ENCODE measurements at places on chromosomes 16 and 17. TPM values are rescaled to one million over a fixed set of nuclear protein-coding genes. Genes with fewer than 3 reads are reported as not detected.

GRCh38 chr16:47916266-47916665, 239.5 kb downstream of the ABCC12 start:
- no peak for DNase-seq

DNA sequence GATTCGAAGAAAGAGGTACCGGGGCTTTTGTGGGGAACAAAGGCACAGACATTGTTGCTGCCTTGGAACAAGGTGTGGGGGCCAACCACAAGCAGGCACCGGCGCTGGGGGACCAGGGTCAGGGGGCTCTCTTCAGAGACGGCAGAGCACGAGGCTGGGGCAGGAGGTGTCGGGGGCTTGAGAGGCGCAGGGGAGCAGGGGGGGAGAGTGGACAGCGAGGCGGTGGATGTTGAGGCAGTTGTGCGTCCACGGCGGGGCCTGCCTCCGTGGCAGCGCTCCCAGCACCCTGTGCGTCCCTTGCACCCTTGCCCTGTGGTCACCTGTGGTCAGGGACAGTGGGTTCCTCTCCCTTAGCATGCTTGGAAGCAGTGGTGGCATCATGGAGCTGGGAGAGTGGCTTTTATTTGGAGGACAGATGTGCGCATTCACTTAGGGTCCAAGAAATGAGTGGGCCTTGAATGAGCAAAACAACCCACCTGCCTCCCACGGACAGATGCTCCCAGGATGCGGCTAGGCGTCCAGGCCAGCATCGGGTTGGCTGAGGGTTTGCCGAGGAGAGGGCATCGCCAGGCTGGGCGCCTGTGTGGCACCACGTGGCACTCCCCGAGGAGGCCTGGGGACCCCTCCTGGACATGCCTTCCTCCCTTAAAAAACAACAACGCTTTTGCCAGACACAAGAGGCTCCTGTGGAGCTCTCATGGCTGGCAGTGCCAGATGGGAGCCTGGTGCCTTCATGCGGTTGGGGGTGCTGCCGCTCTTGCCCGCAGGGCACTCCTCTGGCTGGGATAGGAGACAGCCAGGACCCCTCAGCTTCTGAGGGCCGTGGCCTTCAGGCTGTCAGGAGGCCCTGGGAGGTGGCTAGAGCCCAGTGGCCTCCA, 113.0 kb downstream of the BANP start:
- no peak for DNase-seq

DNA sequence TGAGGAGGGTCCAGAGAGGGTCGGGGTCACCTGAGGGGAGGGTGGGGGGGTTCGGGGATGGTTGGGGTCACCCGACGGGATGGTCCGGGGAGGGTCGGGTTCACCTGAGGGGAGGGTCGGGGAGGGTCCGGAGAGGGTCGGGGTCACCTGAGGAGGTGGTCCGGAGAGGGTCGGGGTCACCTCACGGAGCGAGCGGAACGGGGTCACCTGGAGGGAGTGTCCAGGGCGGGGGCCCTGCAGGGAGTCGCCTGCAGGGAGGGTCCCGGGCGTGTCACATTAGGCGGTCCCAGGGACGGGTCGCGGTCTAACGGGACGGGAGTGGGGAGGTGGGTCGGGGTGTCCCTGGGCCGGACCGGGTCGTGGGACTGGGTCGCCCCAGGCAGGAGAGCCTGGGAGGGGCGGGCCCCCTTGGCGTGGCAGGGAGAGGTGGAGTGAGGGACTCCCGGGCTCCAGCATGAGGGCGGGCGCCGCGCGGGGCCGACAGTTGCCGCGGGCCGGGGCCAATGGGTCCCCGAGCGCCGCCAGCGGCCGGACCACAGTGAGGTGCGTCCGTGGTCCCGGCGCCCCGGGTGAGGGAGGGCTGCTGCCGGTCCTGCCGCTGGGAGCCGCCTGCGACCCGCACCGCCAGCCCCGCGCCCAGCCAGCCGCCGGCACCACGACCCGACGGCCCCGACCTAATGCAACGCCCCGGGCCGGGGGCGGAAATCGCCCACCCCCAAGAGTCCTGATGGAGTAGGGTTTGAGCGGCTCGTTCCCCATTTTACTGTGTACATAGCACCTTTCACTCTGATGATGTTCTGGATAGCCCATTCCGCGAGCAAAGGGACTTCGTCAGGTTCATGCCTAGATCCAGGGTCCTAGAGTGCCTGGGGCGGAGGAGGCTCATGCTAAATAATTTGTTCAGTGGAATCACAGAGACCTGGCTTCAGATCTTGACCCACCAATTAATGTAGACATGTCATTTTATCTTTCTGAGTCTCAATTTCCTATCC, 1.2 kb upstream of the ABCA3 start:
- DNase-seq: no peak

- no peak for DNase-seq
Observed at GRCh38 chr16:35559911-35560636, 2100.7 kb downstream of the TP53TG3F start.

DNA sequence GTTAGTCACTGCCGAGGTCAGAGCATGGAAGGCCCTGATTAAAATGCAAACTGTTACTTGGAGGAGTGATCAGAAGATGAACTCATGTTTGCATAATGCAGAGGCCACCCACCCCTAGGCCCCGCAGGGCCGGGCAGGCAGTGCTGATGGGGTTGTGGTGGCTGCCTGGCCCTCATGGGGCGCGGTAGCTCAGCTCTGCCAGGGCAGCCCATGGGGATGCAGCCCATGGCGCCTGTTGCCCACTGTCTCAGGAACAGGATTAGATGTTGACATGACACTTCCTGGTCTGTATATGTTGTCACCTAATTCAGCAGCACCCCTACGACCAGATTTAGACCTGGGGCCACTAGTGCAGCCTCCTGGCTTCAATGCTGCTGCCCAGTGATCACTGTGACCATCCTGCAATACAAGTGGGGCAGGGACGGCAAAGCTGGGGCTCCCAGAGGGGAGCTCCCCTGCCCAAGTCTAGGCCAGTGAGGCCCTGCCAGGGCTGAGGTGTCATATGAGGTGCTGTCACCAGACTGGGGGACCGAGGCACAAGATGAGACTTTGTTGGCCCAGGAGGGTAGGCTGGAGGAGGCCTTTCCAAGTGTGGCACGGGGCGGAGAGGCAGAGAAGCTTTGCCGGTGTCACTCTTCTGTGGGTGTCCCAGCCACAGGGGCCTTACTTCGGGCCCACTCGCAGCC, 49.1 kb downstream of the RAI1 start:
- DNase-seq: no peak

GRCh38 chr16:57345021-57345420, 13.6 kb upstream of the CCL22 start:
- no peak for DNase-seq

The CCL2 gene
- polyA plus RNA-seq: 32.6 TPM

The MYCBPAP gene
- polyA plus RNA-seq: 1.0 TPM

Data from hindlimb muscle (tissue), 1 donor.